ENCODE measurements at places on chromosomes 1 and 21.

GRCh38 chr1:65250826-65251225 lies 58.5 kb upstream of the DNAJC6 start:
- DNase-seq, result no peak

GRCh38 chr21:45906859-45907258 lies 74.7 kb upstream of the COL6A1 start:
- no peak for DNase-seq

GRCh38 chr1:181508486-181509165 lies 25.3 kb downstream of the CACNA1E start:
- DNase-seq, result no peak

GRCh38 chr1:14180738-14181137 lies 417.7 kb upstream of the KAZN start:
- no peak for DNase-seq

GRCh38 chr1:183590244-183591191 lies at the start of gene NCF2:
TSS of gene NCF2 (minus strand) at chr1:183590459. CDS start at chr1:183590329, 130 bp downstream.
- no peak for DNase-seq

DNA sequence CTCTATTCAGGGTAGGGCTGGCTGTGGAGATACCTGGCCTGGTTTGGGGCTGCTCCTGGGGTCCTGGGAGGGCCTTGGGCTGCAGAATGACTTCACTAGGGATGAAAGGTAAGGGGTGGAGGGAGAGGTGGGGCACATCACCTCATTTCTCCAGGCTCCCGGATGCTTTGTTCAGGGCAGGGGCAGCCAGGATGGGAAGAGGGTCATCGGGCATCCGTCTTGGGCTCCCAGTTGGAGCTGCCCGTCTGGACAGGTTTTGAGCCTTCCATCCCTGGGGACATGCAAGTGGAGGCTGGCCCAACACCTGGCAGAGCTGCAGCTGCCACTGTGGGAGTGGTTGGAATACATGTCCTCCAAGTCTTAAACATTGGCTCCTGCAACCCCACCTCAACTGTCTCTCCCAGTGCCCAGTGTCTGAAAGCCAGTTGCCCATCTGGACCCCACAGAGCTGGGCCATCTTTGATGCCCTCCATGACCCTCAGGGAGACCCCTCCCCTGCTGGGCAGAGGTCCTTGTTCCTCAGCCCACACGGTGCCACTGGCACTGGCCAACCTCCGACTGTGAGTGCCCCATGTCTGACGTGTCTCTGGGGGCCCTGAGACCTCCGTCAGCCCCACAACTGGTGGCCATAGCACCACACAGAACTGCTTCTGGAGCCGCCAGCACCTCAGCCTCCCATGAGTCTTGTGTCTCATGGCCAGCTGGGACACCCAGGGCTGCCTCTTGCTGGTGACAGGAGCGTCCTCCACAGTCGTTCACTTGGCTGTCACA lies 52.8 kb downstream of the TRIM11 start:
- DNase-seq, result no peak

DNA sequence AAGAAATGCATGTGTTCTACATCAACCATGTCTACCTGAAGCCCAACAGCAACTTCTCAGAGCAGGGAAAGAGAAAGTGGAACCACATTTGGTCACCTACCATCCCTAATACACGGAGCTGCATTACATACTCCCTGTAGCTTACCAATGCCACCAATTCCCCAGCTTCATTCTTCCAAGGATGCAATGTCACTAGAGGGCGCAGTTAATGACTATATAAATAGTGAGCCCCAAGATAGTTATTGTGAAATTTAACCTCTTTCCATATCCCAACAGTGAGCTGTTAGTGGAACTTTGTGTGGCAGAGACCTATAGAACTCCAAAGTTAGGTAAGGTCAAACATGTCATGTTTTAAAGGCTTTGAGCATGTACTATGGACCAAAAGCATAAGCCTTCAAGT lies 618.3 kb downstream of the SMYD3 start:
- no peak for DNase-seq

GRCh38 chr1:118157506-118157905 lies 27.5 kb downstream of the SPAG17 start:
- no peak for DNase-seq

DNA sequence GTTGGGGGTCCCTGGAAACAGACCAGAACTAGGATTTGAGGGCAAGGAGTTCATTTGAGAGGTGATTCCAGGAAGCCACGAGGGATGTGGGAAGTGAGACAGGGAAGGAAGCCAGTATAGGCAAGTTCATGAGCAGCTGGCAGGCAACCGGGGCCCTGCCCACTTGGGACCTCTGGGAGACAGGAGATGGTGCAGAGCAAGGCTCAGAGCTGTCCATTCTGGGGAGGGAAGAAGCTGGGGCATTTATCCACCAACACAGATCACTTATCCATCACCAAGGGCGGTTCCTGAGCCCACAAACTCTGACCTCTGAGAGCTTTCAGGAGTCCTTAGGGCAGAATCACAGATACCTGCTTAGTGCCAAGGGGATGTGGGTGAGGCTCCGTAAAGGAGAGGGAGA lies 16.8 kb downstream of the EDN2 start:
- DNase-seq, result no peak

- no peak for DNase-seq
Measured at GRCh38 chr1:19385221-19385620, 73.1 kb downstream of the SLC66A1 start.

- no peak for DNase-seq
Measured at GRCh38 chr21:41681939-41682718, 84.7 kb downstream of the RIPK4 start.

GRCh38 chr1:16925635-16926490 lies 4.1 kb downstream of the CROCC start:
- no peak for DNase-seq

- no peak for DNase-seq
Measured at GRCh38 chr21:26072666-26073615, 97.6 kb downstream of the APP start.

GRCh38 chr1:208524925-208525324 lies 280.7 kb upstream of the PLXNA2 start:
- no peak for DNase-seq

All from renal cortex interstitium (tissue), 15 donors.